ENCODE measurements at places on chromosomes 3 and 15.

DNA sequence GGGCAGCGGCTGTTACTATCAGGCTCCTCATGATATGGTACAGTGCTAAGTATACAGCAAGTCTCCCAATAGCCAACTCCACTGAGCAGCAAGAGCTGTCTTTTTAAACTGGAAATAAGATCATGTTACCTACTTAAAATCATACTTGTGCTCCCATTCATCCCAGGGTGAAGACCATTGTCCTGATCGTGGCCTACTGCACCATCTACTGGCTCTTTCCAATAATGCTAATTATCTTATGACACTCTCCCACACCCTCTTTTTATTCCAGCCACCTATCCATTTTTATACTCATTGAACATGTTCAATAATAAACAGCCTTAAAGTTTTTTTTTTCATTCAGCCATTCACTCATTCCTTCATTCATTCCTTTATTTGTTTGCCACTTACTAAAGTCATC, 117.7 kb downstream of the GBE1 start:
- no peak for DNase-seq

GRCh38 chr15:76138436-76138835, 78.7 kb downstream of the TMEM266 start:
- DNase-seq, result no peak

DNA sequence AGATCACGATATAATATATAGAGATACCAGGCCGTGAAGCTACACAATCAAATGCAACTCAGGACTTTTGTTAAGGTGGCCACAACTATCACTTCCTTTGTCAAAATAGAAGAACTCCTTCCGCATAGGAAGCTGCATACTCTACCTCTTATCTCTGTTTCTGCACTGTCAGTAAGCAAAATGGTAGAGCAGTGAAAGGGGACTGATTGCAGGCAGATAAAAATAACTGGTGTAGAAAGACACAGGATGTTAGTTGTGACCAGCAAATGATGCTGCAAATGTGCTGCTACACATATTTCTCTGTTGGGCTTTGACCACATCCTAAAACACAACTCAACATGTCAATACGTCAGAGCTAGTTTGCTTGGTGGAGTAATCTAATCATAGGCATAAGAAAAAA, 16.3 kb upstream of the TRAT1 start:
- peak; percentile 33 for DNase-seq

- no peak for DNase-seq
Observed at GRCh38 chr15:96070636-96071035, 259.9 kb upstream of the NR2F2 start.

DNA sequence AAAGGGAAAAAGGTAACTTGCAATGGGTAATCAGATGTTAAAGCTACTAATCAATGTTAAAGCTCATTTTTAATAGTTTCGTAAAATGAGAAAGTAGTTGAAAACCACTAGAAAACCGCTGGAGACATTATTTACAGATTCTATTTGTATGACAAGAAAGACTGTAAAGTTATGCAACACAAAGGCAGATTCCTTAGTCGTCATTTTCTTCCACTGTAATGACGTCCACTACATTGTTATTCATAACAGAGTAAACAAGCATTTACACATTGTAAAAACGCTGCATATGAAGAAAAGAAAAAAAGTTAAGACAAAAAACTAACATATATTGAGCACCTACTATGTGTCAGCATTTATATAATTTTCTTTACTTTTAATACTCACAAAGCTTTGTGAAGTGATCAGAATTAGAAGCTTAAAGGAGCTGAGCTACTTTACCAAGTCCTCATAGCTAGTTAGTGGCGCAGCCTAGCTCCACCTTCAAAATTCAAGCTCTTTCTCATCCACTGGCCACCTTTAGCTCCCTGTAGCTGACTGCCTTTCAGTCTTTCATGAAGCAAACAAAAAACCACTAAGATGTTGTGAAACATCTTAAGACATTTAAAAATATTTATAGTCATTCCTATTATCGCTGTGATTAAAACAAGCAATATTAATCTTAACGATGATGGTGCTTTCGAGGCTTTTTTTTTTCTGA, 100.1 kb upstream of the CDIN1 start:
- DNase-seq, result no peak

DNA sequence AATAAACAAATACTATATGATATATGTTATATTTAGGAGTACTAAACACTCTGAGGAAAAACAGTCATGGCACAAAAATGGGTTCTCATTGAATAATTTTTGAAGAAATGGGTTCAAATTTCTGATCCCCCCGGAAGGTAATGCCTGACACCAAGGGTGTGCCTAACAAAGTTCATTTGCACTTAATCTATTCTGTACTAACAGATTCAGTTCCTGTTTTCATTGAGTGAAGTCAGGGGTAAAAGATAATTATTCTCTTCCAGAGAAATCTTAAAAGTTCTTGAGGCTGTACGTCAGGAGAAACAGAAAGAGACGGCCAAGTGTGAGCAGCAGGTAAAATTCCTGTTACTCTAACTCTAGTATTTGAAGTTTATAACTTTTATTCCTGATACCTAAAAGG, 34.5 kb upstream of the TMEM42 start:
- no peak for DNase-seq

GRCh38 chr15:68700455-68701123, 120.1 kb downstream of the ANP32A start:
- DNase-seq, result no peak

DNA sequence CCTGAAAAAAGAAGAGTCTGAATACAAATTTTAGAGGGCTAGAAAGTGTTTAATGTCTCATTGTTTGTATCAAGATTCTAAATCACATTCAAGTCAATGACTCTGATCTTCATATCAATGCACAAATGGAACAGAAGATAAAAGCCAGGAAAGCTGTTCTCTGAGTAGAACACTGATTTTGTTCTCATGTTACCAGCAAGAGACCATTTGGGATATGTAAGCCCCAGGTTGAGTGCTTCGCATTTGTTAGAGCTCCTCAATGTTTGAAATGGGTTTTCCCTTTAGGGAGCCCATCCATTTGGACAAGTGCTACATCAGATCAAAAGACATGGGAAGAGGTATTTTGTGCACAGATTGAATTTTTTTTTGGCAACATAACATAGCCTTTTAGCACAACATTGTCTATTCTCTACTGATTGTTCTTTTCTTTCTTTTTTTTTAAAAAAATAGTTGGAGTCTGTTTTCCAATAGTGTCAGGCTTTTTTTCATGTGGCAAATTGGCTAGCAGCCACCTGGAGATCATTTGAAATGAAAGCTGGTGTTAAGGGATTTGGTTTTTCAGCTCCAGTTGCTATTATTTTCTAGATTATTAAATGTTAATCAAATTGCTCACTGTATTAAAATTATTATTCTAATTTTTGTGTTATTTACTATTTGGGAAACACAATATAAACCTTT, 74.5 kb upstream of the ZPLD1 start:
- no peak for DNase-seq

DNA sequence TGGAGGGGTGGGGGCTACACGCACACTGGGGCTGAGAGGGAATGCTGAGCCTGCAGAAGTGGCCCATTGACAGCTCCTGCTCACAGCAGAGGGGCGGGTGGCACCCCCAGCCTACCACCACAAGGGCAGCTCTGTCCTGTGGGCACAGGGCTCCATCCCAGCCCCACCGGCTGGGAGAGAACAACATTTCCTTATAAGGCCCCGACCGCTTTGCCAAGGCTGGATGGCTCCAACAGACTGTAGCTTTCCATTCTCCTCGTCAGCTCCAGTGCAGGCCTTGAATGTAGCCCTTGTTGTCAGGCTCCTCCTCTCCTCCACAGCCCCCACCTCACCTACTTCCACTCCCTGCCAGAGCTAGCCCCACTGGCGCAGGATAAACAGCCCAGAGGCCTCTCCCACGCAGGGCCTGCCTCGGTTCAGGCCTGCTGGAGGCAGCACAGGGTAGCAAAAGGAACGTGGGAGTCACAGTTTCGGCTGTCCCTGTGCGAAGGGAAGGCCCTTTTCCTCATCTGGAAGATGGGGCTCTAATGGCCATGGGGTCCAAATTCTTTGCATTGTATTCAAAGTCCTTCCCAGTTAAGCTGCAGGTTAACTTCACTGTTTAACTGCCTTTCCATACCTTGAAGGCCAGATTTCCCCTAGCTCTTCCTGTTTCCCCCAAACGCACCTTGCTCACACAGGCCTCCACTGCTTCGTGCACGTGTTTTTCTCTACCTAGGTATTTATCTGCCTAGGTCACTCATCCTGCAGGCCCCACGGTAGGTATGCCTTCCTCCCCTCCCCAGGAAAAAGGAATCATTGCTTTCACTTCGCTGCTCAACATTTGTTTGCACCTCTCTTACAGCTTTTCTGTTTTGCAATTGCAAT, 101.6 kb upstream of the LPP start:
- DNase-seq, result no peak

- DNase-seq, result no peak
Observed at GRCh38 chr15:71385026-71385425, 269.8 kb downstream of the THSD4 start.

DNA sequence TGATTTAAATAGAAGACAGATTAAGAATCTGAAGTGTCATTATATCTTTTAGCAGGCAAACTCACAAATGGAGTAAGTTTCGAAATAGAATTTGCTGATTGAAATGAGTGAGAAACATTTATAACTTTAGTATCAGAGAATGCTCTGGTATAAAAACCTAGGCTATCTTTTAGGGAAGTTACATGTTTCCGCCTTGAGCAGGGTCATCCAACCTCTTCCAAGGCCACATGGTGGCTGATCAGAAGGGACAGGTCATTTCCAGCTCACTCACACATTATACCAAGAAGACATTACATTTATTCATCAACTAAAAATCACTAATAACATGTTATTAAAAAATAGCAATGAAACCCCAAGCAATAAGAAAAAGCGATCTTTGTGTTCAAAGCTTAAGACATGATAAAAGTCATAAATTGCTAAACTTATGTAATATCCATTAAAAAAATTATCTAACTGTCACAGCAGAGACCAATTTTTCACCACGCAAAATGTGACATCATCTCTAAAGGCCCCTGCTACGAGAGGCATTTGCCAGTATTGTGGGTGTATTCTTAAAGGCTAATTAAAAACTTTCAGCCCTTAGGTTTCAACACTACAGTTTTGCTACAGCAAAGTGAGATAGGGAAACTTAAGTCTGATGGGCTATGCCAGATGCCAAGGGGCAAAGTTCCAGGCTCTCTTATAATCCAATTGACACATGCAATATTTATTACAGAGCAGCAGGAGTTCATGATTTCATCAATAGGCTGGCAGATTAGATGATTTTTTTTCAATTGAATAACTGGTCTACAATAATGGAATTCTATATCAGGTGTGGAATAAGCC, 240.4 kb upstream of the TBL1XR1 start:
- DNase-seq, result no peak

DNA sequence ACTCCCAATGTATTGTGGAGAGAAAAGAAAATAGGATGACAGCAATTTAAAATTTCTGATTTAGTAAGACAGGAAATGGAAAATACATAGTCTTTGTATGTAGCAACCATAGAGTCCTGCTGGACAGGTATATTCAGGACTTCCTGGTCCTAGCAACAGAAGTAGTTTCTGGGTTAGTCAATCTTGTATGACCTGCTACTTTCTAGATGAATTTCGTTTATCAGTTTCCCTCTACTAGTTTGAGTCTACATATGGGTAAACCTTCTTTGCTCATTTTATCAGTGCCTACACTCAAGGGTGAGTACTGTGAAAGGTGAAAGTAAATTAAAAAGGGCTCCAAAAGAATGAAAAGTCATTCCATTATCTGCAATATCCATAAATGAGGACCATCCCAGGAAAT, 309.8 kb downstream of the UNC13C start:
- DNase-seq, result no peak

DNA sequence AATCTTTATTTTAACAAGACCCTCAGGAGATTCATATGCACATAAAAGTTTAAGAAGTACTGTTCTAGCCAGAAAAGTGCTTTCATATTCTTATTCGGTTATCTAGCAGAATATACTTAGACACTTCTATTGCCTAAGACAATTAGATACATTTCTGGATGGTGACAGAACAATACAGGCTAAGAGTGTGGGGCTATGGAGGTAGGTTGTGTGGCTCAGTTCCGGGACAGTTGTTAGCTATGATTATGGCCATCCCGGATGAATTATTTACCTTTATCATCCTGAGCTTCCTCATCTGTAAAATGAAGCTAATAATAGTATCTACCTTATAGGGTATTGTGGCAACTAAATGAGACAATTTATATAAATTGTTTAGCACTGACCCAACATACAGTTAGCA, 6.6 kb downstream of the FAM98B start:
- no peak for DNase-seq

GRCh38 chr3:148937467-148938255, 53.7 kb upstream of the GYG1 start:
- DNase-seq, result no peak

DNA sequence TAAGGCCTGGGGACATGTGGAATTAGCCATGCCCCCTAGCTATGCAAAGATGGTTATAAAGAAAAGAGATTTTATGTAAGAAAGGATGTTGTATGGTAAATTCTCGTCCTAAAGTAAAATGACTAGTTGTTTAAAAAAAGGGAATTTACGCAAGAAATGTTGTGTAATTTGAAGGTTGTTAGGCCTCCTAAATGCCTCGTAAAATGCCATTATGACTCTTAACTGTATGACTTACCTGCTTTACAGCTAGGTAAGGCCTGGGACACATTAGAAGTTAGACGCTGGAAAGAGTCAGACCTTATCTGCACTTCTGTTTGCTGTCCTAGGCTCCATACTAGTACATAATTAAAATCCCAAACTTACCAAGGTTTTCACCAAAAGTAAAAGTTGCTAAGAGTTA, 17.5 kb upstream of the HHATL start:
- DNase-seq, result no peak

- DNase-seq, result no peak
Observed at GRCh38 chr15:82643992-82644391, 3.2 kb downstream of the CPEB1 start.

DNA sequence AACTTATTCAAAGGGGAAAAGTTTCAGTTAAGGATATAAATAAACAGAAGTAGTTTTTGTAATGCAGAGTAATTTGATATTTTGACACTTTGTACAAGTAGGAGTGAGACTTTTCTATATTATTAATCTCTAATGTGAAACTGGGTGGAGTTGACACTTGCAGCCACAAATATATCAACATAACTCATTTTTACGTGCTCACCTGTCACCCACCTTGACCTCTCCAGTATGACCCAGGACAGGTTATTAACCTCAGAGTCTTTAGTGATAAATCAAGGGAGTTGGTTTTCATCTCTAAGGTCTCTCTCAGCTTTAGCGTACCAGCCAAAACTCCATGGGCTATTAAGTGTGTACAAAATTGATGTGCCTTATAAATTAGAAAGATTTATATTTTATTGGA, 7.4 kb downstream of the CRYBG3 start:
- no peak for DNase-seq

DNA sequence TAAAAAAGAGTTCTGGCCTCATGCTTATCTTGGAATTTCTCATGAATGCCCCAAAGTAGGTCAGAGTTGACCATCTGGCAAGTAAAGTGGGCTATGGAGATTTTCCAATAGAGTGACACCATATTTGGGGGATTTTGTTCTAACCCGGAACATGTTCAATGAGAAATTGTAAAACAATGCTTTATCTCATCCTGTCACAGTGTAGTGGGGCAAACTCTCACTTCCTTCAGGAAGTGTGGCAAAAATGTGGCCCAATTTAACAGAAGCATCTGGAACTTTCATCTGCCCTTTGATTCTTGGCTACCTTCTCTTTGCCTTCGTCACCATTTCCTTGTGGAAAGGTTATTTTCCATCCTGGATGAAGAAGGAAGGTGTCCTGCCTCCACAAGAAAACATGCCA, 70.8 kb downstream of the ADAMTS9 start:
- no peak for DNase-seq

Measured in CD4-positive, alpha-beta T cell treated with Interferon alpha-2 for 1 hour (primary cell).